ENCODE measurements at places on chromosomes 11 and 22. TPM values are rescaled to one million over a fixed set of nuclear protein-coding genes. Genes with fewer than 3 reads are reported as not detected.

OR52I1 gene
- total RNA-seq, result not detected

LRRC32 gene
- not detected for total RNA-seq

OR10G4 gene
- total RNA-seq, result not detected

CRYBB3 gene
- not detected for total RNA-seq

SYT13 gene
- total RNA-seq, result 7.2 TPM

ACTN3 gene
- not detected for total RNA-seq

GTF2H1 gene
- total RNA-seq, result 56.0 TPM

RBMXL2 gene
- not detected for total RNA-seq

MFRP gene
- not detected for total RNA-seq

TEX54 gene
- total RNA-seq, result not detected

KLHL35 gene
- 7.2 TPM for total RNA-seq

CCDC73 gene
- total RNA-seq, result not detected

VSIG10L2 gene
- not detected for total RNA-seq

PDHX gene
- total RNA-seq, result 81.7 TPM

SHISA8 gene
- not detected for total RNA-seq

SLC37A4 gene
- total RNA-seq, result 26.5 TPM

CRKL gene
- total RNA-seq, result 43.9 TPM

MGAT3 gene
- total RNA-seq, result not detected

All from M059J (cell line).